ENCODE measurements at places on chromosomes 7 and 10.

DNA sequence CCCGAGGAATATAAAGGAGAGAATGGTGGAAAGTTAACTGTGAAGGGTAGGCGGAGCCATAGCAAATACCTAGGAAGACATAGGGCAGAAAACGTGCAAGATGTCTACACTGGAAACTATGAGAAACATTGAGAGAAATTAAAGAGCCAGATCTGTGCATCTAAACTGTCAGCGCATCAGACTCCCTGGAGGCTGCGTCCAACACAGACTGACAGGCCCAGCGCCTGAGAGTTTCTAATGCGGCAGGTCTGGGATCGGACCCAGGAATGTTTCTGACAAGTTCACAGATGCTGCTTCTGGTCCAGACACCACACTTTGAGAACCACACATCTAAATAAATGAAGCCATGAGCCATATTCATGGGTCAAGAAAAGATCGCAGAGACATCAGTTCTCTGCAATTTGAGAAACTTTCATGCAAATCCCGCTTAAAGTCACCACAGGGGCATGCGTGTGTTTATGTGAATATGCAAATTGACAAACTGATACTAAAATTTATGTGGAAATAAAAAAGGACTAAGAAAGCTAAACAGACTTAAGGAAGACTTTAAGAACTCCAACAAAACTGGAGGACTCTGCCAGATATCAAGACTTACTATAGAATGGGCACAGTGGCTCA is 38.8 kb downstream of the PROSER2 start:
- no peak for DNase-seq

DNA sequence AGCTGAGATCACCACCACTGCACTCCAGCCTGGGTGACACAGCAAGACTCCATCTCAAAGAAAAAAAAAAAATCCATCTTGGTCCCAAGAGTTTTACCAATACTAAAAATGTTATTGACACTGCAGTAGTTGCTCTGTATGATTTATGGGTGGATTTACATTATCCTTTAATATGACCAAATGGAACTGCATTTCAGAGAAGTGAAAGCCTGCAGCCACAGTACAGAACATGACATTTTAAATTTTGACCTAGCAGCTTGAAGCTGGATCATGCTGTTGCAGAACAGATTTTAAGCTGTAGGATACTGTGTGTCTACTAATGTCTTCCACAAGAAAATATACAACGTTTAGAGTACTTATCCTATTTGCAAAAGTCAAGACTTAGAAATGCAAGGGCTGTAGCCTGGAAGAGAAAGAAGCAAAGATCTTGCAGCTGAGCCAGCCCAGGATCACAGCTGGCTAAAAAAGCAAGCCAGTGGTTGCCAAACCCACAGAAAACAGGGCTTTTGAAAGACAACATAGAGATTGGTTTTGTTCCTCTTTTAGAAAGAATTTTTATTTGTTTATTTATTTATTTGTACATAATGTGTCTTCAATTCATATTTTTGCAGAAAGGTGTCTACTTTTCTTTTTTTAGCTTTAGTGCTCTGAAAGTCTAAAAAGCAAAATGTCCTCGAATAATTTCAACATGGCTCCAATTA is 55.2 kb upstream of the WNT16 start:
- no peak for DNase-seq

- DNase-seq, result no peak
These were observed 366.4 kb downstream of the SEMA3D start for GRCh38 chr7:84820481-84820880.

GRCh38 chr7:57404343-57404966 is 45.5 kb upstream of the ZNF716 start:
- no peak for DNase-seq

DNA sequence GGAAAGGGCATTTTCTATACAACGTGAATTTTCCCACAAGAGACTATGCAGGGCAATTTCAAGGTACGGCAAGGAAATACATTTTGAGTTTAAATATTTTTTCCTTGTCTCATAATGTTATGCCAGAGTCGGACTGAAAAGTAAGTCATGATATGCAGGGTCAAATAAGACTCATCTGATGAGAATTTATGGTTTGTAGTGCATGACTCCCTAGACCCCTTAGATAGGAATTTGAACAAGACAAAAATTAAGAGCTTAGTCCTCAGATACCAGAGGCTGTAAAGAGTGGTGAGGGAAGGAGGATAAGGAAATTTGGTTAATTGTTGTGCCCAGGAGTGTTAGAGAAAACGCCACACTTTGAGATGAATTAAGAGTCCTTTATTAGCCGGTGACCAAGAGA is 616.6 kb downstream of the XPNPEP1 start:
- DNase-seq, result no peak

GRCh38 chr10:111076682-111077478 is at the start of gene ADRA2A:
Gene ADRA2A, plus strand, starts transcription at chr10:111077029. Its CDS starts 968 bp downstream, at chr10:111077997.
- DNase-seq, result no peak

DNA sequence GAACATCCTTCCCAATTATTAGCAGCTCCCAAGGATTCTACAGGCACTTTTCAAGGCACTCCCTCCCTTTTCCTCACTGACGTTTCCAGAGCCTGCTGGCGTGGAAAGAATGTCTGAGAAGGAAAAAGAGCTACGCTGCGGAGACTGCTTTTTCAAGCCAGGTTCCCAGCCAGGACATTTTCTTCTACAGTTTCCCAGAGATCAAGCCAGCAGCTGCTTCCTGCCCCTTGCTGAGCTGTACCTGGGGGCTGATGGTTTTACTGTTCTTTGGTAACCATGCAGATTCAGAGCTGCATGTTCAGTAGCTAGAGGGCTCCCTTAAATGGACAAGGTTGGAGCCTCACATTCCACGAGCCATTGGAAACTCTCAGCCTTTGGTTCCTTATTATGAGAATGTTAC is 133.4 kb downstream of the EVX1 start:
- no peak for DNase-seq

DNA sequence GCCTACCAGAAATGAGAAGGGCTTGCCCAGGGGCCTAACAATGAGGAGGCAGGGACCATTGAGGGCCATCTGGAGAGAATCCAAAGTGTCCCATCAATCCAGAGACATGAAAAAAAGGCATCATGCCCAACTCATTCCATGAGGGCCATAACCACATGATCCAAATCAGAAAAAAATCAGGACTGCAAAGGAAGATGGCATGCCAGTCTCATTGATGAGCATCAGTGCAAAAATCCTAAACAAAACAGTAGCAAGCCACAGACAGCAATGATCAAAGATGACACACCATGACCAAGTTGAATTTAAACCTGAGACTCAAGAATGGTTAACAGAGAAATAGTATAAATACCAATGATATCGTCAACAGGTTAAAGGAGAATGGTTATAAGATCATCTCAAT is 7.0 kb upstream of the CYP3A4 start:
- no peak for DNase-seq

DNA sequence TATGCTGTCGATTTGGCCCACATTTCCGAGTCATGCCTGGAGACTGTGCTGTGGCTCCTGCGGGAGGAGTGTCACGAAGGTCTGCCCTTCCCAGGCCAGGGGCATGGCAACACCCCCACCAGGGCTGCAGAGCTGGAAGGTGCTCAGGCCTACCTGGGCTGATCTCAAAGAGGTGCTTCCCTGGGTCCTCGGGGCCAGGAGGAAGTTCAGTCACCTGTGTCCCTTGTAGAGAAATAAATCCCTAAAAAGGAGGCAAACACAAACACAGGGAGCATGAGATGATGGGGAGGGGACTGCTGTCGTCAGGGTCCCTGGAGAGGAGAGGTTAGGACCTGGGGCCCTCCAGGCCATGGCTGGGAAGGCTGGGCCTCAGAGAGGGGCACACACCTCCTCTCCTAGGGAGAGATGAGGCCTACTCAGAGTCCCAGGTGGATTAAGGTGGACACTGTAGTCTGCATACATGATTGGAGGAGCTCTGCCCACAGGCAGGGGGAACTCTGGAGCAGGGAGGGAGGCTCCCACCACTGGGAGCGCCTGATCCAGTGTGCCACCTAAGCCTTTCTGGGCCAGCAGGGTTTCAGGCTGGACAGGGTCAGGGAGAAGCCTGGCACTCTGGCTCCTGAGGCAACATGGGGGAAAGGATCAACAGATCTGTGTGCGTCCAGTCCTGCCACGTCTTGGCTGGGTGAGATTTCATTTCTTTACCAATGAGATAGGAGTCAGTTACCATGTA is 49.4 kb downstream of the ARHGAP22 start:
- DNase-seq, result no peak

DNA sequence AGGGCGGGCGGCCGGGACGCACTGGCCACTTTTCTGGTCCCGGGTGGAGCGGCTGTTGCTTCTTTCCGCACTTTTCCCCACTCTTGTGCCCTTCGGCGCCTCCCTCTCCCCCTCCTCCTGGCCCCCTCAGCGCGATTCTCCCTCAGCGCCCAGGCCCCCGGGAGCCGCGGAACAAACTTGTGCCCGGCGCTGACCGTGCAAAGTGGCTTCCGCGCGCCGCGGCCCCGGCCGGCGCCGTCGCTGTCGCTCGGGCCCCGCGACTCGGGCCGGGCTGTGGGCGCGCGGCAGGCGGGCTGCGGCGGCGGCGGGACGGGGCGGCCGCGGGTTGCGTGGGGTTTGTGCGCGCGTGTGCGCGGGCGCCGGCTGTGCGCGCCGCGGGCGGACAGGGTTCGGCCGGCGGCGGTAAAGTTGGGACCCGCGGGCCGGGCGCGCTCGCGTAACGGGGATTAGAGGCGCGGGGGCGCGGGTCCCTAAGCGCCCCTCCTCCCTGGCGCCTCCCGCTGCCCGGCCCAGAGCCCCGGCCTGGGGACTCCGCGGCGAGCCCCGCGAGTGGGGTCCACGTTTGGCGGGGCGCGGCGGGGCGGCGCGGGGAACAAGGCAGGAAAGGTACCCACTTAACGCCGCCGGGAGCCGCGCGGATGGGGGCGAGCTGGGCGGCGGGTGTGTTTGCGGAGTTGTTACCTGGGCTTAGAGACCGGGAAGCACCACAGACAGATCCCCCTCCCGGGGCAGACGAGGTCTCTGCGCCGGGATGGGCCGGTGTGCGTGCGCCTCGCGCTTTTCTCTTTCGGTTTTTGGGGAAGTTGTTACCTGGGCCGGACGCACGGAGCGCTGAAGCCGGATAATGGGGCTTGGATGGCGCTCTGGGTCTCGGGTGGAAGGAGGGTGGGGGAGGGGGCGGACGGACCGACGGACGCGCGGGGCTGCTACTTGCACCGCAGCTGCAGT is 860 bp downstream of the ZEB1 start:
- DNase-seq, result peak; percentile 10

- DNase-seq, result no peak
These were observed 55.6 kb downstream of the SLC16A9 start for GRCh38 chr10:59654007-59654406.

Data from activated naive CD4-positive, alpha-beta T cell (primary cell).